ENCODE measurements at places on chromosomes 1 and 21.

GRCh38 chr1:31753707-31754349 is 10.3 kb downstream of the ADGRB2 start:
- DNase-seq, result no peak

DNA sequence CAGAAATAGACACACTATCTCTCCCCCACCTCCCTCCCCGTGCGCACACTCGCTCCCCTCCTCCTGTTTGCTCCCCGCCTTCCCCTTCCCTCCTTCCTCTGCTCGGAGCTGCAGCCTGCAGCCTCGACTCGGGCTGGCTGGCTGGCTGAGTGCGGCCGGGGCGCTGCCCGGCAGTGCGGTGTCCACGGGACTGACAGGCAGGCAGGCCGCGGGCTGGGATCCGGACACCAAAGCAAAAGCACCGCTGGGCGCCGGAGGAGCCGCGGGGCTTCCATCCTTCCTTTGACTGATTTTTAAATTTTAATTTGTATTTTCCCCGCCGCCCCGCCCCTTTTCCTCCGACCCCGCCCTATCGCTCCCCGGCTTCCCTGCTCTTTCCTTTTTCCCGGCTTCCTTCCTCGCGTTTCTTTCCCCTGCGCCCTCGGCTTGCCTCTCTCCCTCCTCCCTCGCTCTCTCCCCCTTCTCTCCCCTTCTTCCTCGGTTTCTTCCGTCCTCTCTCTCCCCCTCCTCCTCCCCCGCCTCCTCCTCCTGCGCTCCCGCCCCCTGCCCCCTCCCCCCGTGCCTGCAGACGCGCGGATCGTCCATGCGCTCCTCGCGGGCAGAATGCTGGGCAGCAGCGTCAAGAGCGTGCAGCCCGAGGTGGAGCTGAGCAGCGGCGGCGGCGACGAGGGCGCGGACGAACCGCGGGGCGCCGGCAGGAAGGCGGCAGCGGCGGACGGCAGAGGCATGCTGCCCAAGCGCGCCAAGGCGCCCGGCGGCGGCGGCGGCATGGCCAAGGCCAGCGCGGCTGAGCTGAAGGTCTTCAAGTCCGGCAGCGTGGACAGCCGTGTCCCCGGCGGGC is 109.4 kb downstream of the NAV1 start:
- peak; percentile 31 for DNase-seq

- DNase-seq, result no peak
These were observed 389.7 kb upstream of the RUNX1 start for GRCh38 chr21:35438643-35439404.

DNA sequence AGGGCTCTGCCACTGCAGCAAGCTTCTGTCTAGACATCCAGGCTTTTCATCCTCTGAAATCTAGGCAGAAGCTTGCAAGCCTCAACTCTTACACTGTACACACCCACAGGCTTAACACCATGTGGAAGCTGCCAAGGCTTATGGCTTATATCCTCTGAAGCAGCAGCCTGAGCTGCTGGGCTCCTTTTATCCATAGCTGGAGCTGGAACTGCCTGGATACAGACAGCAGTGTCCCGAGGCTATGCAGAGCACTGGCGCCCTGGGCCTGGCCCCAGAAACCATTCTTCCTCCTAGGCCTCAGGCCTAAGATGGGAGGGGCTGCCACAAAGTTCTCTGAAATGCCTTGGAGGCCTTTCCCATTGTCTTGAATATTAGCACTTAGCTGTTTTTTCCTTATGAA is 19.3 kb upstream of the POGK start:
- no peak for DNase-seq

GRCh38 chr1:119870917-119871596 is 25.3 kb downstream of the ADAM30 start:
- DNase-seq, result peak; percentile 2

DNA sequence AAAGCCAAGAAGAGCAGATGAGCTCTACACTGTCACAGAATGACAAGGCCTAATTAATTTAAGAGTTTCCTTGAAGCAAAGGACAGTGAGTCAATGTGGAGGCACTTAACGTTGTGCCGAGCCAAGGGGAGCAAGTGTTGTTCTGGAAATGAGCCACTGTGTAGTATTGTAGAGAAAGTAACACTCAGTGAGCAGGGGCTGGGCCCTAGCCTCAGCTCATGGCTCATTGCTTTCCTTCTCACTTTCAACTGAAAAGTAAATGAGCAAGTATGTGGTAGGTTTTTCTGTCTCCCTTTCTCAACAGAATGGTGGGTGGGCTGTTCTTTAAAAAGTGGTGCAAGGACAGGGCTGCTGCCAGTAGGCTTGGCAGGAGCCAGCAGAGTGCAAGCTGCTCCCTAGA is 11.8 kb upstream of the KIAA0040 start:
- DNase-seq, result no peak

DNA sequence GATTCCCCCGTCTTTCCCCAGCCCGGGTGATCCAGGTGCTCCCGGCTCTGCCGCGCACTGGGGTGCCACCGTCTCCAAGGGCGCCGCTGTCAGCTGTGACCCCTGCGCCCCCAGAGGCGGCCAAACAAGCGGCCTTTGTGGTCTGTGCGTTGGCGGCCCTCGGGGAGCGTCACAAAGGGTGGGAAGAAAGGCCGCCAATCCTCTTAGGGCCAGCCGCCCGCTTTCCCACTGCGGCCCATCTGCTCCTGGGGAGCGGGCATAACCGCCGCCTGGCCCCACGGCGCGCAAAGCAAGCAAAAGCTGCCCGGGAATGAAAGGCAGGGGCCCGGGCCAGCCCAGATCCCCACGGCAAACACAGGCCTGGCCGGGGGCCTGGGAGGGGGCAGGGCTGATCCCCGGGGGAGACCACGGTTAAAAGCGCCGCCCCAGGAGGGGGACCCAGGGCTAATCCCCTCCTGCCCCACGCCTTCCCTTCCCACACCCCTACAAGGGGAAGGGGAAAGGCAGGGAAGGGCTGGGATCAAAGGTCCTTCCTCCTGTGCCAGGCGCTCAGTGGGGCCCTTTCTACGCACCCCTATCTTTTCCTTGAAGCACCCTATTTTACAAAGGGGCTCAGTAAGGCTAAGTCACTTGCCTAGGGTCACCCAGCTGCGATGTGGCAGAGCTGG is 24.0 kb downstream of the C1QB start:
- DNase-seq, result no peak
